ENCODE measurements at places on chromosomes 7 and 10.

- DNase-seq = peak; percentile 23
Observed at GRCh38 chr7:141697211-141697871, 4.6 kb downstream of the DENND11 start.

DNA sequence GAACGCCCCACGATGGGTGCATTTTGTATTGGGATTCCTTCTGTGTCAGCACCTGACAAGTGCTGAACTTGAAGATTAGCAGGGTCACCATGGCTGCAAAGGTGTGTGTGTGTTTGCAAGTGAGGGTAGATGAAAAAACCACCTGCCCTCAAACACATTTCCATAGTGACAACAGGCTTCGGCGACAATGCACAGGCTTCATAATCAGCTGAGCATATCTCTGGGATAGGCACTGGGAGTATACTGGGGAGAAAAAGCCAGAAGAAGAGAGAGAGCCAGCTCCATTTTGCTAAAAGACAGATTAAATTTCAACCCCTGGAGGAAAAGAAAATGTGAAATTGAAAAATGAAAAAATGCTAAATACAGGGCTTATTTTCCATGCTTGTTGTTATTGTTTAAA, 656.1 kb downstream of the INHBA start:
- DNase-seq = no peak

DNA sequence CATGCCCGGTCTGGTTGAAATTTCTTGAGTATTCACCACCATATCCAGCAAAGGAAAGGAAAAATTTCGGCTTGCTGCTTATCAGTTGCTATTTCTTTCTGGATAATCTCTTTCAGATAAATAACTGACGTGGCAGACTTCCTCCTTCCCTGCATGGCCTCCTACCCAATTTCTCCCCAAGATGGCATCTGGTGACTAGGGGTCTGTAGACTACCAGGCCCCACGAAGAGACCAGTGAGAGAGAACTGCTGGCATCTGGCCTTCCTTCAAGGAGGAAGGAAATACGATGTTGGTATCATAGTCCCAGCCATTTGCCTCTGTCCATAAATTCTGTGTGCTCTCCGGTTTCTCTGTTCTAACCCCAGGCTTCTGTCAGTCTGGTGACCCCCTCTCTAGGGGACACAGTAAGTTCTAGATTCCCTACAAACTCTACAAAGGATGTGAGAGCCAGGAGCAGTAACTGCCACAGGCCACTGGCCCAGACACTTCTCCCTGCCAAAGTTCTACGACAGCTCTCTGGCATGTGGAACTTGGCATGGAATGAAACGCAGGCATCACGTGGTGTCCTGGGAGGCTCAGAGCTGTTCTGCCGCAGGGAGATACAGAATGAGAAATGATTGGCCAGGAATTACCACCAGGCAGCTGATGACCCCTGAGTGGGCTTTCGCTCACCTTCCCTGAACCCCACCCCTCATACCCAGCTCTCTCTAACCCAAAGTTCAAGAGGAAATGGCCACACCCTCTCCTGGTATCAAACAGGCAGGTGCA, 30.0 kb upstream of the MSRB2 start:
- peak; percentile 72 for DNase-seq

DNA sequence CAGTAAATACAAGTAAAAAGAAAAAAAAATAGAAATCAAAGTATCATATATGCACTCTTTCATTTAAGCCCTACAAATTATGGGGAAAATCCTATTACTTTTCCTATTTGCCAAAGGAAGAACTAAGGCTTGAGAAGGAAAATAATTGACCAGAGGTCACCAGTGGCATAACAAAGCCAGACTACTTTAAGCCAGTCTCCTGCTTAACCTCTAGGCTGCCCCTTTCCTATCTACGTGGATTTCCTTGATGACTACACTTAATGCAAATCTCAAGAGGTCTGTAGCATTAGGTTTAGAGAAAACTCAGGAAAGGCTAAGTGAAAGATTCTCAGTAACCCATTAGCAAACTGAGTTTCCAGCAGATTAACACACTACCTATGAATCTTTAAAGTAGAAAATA, 49.8 kb downstream of the TPK1 start:
- DNase-seq = no peak

DNA sequence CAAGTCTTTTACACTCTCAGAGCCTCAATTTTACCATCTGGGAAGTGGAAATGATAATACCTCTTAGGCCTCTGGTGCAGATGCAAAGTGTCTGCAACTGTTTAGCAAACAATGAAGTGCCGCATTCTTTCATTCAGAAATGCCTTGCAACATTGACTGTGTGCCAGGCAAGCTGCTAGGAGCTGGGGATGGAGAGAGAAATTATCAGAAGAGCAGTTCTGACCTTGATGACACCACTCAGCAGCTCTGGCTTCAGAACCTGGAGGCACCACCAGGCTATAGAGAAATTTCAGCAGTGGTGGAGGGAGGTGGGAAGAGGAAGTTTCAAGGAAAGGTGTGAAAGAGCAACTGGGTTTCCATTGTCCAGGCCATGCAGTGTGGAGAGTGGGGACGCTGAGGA, 78.1 kb upstream of the HABP2 start:
- no peak for DNase-seq

DNA sequence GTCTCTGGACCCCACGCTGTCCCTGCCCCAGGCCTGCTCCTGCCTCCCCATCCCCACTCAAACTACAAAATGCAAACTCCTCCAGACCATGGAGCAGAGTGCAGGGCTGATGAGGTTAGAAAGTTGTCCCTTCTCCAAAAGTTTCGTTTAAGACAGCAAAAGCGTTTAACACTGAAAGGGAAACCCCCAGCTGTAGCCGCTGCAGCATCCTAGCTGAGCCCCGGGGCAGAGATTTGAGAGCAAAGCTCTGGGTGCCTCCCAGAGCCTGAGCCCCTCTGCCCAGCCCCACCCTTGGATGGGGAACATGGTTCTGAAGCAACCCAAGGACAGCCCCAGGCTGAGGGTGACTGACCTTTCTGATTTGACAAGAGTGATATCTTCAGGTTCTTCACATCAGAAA, 52.8 kb upstream of the ENO4 start:
- DNase-seq = no peak

DNA sequence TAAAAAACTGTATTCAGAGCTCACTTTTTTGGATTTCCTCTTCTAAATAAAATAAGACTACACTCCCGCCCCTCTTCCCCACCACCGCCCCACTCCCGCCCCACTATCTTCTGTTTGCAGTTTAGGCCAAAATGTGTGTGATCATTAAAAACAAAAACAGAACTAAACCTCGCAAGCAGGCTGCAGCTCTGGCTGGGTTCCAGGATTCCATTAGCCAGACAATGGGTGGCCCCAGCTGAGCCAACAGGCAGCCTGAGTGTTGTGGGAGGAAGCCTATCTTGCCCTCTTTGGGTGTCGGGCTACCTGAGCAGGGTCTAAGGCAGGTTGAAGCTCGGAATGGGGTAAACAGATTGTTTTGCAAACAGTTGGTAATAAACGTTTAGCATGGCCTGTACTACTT, 41.7 kb downstream of the ARL4A start:
- DNase-seq = peak; percentile 38

DNA sequence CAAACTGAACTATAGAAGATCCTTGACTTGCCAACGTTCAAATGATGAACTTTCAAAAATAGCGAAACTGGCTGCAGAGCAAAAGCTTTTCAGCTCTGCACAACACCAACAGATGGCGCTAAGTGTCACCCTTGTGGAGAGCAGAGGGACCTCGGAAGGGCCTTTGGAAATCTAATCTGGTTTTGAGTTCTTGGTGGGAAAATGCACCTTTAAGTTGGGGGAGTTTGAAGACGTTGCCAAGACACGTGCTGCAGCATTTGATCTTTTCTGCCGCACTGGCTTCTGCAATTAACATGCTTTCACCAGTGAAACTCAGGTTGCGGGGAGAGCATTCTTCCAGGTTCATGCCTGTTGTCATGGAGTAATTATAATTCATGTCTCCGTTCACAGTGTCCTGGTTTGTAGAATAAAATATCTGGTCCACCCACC, 26.3 kb upstream of the WDR11 start:
- DNase-seq = no peak

GRCh38 chr10:132676193-132676891, 109.6 kb downstream of the NKX6-2 start:
- no peak for DNase-seq

DNA sequence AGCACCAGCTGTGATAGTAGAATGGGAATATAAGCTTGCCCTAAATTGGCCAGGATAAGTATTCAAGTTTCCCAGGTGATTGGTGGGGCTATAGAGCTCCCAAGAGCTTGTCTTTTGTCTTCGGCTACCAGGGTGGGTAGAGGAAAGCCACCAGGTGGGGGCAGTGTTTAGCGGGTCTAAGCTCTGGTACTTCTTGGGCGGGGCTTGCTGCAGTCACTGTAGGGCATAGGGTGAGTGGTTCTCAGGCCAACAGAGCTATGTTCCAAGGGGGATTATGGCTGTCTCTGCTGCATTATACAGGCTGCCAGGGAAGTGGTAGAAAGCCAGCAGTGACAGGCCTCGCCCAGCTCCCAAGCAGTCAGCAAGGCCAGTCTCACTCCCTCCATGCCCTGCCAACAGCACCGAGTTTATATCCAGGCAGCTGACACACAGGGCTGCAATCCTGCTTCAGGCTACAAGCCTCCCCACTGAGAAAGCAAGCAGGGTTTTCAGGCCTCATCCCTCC, 110.7 kb downstream of the ZNF467 start:
- DNase-seq = peak; percentile 6

- no peak for DNase-seq
Observed at GRCh38 chr7:50147951-50148808, 55.1 kb upstream of the ZPBP start.

DNA sequence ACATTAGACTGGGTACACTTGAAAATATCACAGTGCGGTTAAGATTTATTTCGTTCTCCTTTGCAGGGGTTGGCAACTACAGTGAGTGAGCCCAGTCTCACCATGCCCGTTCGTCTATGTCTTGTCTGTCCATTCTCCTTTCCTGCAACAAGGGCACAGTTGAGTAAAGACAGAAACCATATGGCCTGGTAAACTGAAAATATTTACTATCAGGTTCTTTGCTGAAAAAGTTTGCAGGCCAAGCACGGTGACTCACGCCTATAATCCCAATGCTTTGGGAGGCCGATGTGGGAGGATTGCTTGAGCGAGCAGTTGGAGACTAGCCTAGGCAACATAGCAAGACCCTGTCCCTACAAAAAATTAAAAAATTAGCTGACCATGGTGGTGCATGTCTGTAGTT, 11.4 kb upstream of the KCTD7 start:
- no peak for DNase-seq

DNA sequence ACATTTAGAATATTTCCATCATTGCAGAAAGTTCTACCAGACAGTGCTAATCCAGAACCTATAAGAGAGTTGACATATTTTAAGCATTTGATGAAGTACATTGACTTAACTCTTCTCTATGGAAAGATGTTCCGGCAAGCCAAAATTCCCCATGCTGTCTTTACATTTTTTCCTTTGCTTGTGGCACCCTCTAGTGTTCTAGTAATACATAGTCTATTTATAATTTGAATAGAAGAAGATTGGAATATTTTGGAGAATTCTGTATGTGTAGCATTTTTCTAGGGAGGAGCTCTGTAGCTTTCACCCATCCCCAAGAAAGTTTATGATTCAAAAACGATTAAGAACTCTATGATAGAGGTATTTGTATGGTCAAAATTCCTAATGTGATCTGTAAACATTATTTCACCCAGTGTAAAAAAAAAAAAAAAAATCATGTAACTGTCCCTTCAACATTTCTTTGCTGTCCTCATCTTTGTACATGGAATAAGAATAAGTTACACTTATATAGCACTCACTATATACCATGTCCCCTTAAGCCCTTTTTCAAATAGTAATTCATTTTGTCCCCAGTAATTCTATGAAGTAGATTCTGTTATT, 33.2 kb downstream of the NRF1 start:
- no peak for DNase-seq

GRCh38 chr10:128096486-128097199, 29.6 kb downstream of the MKI67 start:
- no peak for DNase-seq

DNA sequence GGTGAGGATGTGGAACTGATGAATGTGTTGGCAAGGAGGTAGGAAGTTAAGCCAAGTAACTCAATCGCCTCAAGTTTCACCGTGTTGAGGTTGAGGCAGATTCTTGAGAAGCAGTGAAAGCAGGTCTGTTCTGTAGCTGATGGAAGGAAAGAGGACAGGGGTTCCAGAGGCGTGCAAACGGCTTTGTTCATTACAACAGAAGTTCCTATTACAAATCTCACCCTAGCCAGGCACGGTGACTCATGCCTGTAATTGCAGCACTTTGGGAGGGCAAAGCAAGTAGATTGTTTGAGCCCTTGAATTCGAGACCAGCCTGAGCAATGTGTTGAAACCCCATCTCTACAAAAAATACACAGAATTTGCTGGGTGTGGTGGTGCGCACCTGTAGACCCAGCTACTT, 36.9 kb upstream of the PTF1A start:
- no peak for DNase-seq

DNA sequence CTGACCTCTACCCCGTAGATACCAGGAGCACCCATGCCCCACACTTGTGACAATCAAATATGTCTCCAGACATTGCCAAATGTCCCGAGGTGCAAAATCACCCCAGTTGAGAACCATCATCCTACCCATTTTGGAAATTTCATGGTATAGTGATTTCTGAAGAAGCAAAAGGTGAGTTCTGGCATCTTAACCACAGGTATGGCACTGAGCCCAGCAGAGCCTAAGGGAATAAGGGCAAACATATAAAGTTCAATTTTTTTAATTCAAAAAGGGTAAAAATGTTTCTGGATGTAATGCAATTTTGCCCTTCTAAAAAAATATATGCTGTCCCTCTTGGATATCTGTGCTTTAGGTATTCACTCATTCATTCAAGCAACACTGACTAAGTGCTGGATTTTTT, 30.5 kb upstream of the CPXM2 start:
- no peak for DNase-seq

GRCh38 chr10:32341596-32341995, 5.4 kb downstream of the EPC1 start:
- DNase-seq = no peak

- no peak for DNase-seq
Observed at GRCh38 chr10:123136221-123136805, 543 bp downstream of the HMX3 start.

DNA sequence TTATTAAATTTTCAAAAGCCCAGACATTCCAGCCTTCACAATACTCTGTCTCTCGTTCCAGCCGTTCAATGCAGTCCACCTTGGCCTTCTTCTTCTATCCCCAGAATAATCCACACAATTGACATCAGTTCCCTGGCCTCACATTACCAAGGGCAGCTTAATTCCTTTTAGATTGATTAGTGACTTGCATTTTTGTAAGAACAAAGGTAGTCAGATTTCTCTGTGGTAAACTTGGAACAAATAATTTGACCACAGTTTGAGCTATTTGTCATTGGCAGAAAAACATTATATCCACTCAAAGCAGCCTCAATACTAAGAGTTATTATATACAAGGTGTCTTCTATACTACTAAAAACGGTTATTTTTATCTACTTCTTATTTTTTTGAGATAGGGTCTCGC, 5.1 kb upstream of the CYTH3 start:
- DNase-seq = no peak

GRCh38 chr10:124598773-124599587, 137.4 kb downstream of the LHPP start:
- DNase-seq = no peak

DNA sequence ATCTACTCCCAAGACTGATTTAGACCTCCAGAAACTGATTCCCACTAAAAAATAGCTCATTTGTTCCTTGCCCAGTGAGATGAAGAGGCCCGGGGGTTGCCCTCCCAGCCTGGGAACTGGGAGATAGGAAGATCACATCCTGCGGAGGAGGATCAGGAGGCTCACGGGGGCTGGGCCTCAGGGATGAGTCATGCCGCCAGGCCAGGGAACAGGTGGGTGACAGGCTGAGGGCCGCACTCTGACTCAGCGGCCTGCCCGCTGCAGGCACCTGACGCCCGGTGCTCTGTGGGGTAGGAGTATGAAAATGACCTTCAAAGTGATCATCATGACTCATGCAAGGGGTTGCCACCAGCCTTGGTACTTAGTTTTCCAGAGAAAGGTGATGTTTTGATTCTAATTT, 104.5 kb upstream of the ZPBP start:
- DNase-seq = no peak

All from anterior cingulate cortex (tissue), 58 donors.